ENCODE measurements at places on chromosomes 11 and 22.

DNA sequence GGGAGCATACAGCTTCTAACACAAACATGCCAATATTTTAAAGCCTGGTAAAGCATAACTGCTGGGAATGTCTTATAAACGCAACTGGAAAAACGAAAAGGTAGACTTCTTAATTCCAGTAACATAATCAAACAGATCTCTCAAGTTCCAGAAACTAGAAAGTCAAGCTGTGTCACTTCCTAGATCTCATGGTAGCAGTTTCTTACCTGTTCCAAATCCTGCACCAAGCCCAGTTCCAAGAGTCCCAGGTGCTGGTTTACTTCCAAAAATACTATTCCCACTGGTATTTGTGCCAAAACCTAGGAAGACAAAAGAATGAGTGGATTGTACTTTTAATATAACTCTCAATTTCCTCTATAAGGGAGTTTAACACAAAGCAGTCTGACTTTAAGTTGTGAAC, 44.2 kb downstream of the NUP98 start:
- no peak for DNase-seq

GRCh38 chr11:121236115-121237001, 56.2 kb upstream of the SC5D start:
- no peak for DNase-seq

DNA sequence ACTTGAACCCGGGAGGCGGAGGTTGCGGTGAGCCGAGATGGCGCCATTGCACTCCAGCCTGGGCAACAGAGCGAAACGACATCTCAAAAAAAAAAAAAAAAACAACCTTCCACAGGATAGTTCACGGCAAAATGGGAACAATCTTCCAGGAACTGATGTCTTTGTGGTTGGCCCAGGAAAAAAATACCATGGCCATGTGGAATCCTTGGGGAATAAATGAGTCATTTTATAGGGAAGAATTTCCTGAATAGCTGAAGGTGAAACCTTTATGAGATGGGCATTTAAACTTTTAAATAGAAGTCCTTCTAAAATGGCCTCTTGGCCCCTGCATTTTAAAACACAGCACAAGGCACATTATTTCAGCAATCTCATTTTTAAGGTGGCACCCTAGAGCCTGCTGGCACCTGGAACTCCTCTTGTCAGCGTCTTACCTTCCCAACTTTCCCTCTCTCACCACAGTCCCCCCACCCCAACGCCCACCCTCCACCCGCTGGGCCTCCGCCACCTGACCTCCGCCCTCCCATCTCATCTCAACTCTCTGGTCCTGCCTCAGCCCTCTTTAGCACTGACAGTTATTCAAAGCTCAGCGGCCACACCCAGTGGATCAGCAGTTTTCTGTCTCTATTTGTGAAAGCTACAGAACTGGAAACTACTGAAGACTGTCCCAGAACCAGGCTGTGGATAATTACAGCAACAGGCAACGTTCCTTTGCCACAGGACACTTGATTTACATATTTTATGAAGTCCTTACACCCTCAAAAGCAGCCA, 43.1 kb downstream of the SCGB1A1 start:
- no peak for DNase-seq

DNA sequence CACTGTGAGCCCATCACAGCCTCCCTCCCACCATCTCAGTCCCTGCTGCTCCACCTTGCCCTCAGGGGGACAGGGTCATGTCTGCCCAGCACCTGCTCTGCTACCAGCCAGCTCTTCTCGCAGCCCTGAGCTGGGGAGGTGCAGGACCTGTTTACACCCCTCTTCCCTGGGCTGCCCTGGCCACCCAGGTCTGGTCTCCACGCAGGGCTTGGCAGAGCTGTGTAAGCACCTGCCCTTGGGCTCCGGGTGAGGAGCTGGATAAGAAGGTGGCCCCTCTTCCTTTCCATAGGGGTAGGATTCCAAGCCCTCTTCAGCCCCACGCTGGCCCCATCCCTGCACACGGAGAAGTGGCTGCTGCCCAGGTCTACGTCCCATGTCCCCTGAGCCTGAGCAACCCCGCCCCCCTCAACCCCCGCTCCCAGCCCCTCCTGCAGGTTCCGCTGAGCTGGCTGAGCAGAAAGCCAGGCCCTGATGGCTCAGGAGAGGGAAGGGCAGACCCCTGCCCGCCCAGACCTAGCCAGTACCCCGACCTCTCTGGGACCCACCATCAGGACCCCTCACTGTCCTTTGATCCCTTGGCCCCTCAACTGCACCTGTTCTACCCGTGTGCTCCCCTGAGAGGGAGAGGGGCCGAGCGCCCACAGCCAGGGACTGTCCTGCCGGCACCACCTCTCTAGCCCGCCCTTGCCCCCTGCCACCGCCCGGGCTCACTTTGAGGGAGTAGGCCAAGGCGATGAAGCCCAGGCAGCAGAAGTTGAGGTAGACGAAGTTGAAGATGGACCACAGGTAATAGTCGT, 3.2 kb downstream of the IFITM10 start:
- no peak for DNase-seq

GRCh38 chr11:75496305-75496752, 29.4 kb downstream of the GDPD5 start:
- DNase-seq: no peak

- no peak for DNase-seq
Observed at GRCh38 chr11:95549301-95549700, 240.3 kb downstream of the FAM76B start.

DNA sequence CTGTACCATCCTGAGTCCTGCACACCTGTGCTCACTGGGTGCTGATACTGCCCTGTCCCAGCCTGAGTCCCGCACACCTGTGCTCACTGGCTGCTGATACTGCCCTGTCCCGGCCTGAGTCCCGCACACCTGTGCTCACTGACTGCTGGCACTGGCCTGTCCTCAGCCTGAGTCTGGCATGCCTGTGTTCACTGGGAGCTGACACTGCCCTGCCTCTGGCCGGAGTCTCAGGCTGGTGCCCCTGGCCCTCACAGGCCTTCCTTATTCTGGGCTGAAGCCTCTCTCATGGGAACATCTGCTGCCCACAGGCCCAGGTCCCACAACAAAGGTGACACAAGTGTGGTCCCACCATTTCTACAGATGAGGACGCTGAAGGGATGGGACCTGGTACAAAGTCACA, 115.1 kb downstream of the MPPED1 start:
- DNase-seq: no peak

DNA sequence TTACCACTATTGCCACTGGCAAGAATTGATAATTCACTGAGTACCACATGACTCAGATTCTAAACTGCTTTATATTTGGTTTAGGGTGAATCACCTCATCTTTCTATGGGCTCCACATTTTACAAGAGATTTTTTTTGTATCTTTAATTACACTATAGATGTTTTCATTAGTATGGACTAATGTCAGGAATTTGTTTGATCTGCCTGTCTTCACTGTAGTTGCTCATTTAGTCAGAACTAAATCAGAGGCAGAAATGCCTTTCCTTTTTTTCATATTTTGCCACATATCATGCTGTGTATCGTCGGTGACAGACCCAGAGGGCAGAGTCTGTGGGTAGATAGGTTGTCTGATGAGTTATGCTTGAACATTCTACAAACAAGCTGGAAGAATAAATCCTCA, 524.1 kb downstream of the METTL15 start:
- DNase-seq: no peak

DNA sequence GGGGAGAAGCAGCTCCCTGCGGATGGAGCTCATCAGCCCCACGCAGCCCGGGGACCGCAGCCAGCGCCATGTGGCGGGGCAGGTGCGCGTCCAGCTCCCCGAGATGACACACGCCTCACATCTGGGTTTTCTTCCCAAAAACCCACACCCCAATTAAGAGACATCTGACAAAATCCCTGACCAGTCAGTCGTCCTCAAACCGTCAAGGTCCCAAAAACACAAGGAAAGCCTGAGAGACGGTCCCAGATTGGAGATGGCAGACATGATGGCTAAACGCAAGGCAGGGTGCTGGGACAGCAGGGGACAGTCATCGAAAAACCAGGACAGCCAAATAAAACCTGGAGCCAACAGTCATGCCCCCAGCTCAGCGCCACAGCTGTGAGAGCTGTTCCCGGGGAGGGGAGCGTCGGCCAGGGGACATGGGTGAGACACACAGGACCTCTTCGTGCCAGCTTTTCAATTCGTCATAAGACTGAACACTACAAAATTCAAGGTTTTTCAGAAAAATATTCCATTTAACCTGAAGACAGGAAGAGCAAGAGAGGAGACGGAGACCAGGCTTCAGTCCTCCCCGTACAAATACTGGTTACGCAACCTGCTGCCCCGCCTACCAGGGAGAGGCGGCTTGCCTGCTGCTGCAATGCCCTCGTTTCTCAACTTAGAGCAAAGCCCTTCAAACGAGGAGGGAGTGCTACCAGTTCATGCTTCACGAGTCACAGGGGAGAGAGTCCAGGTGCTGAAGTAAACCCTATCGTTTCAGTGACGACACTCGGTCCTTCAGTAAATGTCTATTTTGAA, 10.5 kb downstream of the TOLLIP start:
- peak; percentile 85 for DNase-seq

GRCh38 chr11:82753921-82754320, 20.3 kb upstream of the FAM181B start:
- no peak for DNase-seq

- no peak for DNase-seq
Observed at GRCh38 chr22:33013531-33014162, 44.5 kb downstream of the SYN3 start.

GRCh38 chr11:70060611-70061293, 17.4 kb upstream of the ANO1 start:
- no peak for DNase-seq

DNA sequence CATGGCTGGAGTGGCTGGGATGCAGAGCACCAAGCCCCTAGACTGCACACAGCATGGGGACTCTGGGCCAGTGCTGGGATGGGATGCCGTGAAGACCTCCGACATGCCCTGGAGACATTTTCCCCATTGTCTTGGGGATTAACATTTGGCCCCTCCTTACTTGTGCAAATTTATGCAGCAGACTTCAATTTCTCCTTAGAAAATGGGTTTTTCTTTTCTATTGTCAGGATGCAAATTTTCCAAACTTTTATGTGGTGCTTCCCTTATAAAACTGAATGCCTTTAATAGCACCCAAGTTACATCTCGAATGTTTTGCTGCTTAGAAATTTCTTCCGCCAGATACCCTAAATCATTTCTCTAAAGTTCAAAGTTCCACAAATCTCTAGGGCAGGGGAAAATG, 29.2 kb downstream of the RSF1 start:
- no peak for DNase-seq

DNA sequence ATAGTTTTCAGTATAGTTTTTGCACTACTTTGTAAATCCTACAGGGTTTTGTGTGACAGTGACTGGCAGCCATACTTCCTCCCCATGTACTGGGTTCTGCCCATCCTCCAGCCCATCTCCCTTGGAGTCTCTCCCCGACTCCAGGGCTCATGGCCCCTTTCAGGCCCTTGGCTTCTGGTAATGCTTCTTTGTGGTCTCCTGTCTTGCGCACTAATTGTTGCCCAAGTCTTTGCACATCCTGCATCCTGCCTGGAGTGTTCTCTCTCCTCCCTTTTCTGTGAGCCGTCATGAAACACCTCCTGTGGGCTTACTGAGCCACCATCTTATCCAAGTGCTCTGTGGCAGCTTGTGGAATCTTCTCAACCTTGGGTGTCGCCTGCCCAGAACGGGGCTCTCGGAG, 11.4 kb upstream of the KCNQ1OT1 start:
- no peak for DNase-seq

DNA sequence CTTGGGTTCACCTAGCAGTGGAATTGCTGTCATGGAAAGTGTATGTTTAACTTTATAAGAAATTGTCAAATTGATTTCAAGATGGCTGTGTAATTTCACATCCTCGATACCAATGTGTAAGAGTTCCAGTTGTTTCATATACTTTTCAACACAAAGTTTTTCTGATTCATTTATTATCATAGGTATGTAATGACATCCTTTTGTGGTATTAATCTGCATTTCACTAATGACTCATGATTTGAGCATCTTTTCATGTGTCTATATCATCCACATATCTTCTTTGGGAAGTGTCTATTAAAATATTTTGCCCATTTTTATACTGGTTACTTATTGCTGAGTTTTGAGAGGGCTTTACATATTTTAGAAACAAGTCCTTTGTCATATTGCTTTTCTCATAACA, 17.0 kb upstream of the GLYATL1B start:
- no peak for DNase-seq

GRCh38 chr11:10298342-10298741, 4.3 kb upstream of the SBF2 start:
- no peak for DNase-seq

DNA sequence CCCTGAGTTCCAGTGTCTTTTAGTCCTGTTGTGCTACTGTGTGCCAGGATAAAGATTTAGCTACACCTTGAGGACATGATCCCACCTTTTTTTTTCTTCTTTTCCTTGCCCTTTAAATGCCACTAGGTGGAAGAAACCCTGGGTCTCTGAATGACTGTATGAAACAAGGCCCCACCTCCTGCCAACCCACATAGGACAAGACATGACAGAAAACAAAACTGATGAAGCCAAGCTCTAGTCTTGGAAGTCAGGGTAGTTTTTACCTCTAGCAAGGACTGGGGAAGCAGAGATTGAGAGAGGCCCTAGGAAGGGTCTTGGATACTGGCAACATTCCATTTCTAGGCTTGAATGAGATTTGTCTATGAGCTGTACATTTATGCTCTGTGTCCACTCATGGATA, 410.7 kb downstream of the MIAT start:
- no peak for DNase-seq

- no peak for DNase-seq
Observed at GRCh38 chr11:45229401-45230020, 56.6 kb downstream of the SYT13 start.

DNA sequence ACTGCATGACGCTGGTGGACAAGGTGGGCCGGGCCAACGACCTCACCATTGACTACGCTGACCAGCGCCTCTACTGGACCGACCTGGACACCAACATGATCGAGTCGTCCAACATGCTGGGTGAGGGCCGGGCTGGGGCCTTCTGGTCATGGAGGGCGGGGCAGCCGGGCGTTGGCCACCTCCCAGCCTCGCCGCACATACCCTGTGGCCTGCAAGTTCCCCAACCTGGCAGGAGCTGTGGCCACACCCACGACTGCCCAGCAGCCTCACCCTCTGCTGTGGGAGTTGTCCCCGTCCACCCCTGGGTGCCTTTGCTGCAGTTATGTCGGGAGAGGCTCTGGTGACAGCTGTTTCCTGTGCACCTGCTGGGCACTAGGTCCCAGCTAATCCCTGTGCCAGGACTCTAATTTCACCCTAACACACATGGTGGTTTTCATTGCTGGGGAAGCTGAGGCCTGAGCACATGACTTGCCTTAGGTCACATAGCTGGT, 49.0 kb upstream of the PPP6R3 start:
- DNase-seq: no peak

Measured in left cardiac atrium (tissue), 4 donors.